CD4-positive, alpha-beta T cell (primary cell): ENCODE measurements at places on chromosomes 12 and 14. TPM values are rescaled to one million over a fixed set of nuclear protein-coding genes. Genes with fewer than 3 reads are reported as not detected.

- no peak for DNase-seq
Observed at GRCh38 chr14:98951031-98951430, 321.0 kb downstream of the BCL11B start.

- DNase-seq: no peak
Observed at GRCh38 chr12:38141861-38142260, 174.7 kb upstream of the ALG10B start.

DNA sequence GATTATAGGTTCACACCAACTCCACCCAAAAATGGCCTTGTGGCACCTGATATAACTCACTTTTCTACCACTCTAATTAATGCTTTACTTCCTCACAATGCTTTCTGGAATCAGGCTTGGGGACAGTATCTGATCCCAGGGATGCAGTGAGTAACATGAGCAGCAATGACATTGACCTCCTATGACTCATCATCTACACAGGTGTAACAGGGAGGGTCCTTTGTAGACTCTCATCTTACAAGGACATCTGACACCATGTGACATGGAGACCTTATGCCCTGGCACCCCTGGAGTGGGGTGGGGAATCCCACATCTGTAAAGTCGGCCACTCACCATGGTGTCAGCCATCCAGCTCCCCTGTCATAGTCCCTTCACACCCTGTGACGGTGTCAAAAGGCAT is 586.4 kb downstream of the MED13L start:
- DNase-seq: no peak

- DNase-seq: no peak
Observed at GRCh38 chr14:77007183-77007974, 21.1 kb downstream of the IRF2BPL start.

- DNase-seq: no peak
Observed at GRCh38 chr14:91352053-91352452, 65.6 kb downstream of the CCDC88C start.

- no peak for DNase-seq
Observed at GRCh38 chr12:120849765-120850164, 54.4 kb downstream of the SPPL3 start.

- peak; percentile 69 for DNase-seq
Observed at GRCh38 chr12:130868412-130868811, 3.5 kb upstream of the RAN start.

DNA sequence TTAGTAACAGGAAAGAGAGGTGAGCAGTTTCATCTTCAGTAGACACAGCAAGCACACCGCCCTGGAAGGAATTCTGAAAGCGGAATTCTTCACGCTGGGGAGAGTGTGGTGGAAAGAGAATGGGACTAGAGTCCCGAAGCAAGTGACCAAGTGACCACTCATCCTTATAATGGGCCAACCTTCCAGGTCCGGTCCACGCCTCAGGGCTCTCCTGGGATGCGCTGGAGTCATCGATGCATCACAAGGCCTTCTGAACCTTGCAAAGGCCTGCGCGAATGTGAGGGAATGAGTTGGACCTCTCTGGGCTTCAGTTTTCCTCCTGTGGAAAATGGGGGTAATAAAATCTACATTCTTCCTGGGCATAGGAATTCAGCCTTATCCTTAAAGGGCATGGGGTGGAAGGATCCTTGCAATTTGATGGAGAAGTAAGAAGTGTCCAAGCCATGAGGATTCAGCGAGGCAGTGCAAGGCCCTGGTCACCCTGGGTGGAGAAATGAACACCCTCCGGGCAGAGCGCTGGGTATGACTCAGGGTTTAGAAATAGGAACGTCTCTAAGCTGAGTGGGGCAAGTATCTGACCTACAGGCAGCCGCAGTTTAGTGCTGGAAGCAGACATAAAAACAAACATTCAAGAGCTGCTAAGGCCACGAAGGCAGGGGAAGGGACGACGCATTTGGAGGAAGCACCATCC is 97.7 kb downstream of the SETD3 start:
- no peak for DNase-seq

DNA sequence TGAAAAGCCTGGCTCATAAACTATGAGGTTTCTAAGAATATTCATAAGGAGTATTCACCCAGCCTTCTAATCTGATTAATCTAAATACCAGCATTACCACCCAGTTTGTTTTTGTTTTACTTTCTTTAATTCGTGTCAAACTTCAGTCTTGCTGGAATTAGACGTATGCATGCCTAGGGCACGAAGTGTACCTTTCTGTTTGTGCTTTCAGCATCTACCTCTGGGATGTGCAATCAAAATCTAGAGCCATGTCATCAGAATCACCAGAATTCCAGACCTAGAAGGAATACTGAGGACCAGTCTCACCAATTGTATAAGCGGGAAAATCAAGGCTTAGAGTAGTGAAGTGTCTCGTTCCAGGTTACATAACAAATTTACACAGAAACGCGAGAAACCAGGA is 57.3 kb downstream of the KITLG start:
- no peak for DNase-seq

DNA sequence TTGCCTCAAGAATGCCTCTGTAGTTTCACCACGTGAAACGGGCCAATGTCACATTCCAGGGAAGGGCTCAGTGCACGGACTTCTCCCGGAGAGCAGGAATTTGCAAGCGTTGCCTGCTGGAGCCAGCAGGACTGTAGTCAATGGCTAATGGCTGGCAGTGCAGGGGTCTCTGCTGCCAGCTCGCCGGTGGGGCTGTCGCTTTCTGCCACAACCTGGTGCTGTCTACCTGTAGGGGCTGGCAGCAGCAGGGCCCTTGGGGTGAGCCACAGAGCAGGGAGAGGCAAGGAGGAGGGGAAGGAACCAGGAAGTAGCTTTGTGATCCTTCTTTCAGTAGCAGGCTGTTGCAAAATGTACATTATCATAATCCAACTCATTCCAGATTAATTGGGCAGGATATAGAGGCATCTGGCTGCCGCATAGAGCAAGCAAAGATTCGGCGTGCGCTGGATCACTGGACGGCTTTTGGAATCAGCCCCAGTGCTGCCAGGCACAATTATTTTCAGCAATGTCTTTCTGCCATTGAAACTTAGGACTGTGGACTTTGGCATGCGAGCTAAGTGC is 114.1 kb downstream of the PAPOLA start:
- no peak for DNase-seq

- no peak for DNase-seq
Observed at GRCh38 chr14:69637503-69638031, 26.2 kb downstream of the SUSD6 start.

- no peak for DNase-seq
Observed at GRCh38 chr12:128974881-128975280, 121.6 kb downstream of the GLT1D1 start.

- DNase-seq: no peak
Observed at GRCh38 chr14:70643967-70644366, 2.3 kb downstream of the TTC9 start.

- DNase-seq: no peak
Observed at GRCh38 chr12:16184681-16185080, 92.8 kb downstream of the SLC15A5 start.

- DNase-seq: no peak
Observed at GRCh38 chr14:58702441-58703160, 64.8 kb downstream of the DACT1 start.

DNA sequence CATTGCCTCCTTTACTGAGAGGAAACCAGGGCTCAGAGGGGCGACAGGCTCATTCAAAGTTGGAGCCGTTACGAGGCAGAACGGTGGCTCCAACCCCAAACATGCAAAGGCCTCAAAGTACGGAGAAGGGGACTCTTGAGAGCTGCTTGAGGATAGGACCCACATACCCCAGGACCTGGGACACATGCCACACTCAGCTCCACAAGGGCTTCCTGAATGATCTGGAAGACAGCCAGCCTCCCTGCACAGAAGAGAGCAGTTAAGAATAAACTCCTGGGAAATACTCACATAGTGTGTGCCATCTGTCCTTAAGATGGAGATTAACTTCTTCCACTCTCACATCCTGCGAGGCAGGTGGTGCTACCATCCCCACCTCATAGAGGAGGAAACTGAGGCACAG is 26.6 kb upstream of the NXPH4 start:
- no peak for DNase-seq

GRCh38 chr12:6310771-6311610 is 509 bp downstream of the PLEKHG6 start:
- DNase-seq: no peak

GRCh38 chr14:103997391-103997790 is 55.1 kb upstream of the RD3L start:
- no peak for DNase-seq

DNA sequence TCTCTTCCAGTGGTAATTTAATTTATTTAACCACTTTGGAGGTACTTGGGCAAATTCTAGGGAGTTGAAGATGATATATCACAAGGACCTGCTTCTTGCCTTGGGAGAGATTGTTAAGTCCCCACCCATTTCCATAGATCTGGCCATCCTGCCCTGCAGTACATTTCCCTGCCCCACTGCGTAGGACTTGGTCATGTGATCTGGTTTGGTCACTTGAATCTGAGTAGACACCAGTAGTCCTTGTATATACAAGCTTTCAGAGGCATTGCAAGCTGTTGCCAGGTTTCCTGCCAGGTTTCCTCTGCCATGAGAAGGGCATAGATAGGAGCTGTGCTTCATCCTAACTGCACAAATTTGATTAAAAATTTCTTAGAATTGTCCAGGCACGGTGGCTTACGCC is 200.0 kb downstream of the ADAMTS20 start:
- DNase-seq: no peak

GRCh38 chr14:67492538-67492937 is 4.0 kb upstream of the TMEM229B start:
- no peak for DNase-seq

- DNase-seq: peak; percentile 82
Observed at GRCh38 chr12:69254046-69254445, 14.7 kb downstream of the CPSF6 start.

- no peak for DNase-seq
Observed at GRCh38 chr12:53332744-53333143, 3.4 kb downstream of the SP7 start.

DNA sequence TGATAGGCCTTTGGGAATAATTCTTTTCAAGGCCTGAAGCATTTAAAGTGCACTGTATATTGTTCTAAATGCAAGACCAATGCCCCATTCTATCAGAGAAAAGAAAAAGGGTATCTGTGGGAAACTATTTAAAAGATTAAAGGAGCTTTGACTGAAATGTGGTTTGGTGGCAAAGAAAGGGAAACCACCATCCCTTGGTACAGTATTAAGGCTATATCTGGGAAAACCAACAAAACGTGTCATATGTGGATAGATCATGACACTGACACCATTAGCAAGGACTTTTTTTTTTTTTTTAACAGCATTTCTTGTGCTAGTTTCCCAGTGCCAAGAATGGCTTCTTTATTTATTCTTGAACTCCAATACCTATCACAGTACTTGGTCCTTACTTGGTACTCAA is 890.7 kb downstream of the DIO2 start:
- no peak for DNase-seq

DNA sequence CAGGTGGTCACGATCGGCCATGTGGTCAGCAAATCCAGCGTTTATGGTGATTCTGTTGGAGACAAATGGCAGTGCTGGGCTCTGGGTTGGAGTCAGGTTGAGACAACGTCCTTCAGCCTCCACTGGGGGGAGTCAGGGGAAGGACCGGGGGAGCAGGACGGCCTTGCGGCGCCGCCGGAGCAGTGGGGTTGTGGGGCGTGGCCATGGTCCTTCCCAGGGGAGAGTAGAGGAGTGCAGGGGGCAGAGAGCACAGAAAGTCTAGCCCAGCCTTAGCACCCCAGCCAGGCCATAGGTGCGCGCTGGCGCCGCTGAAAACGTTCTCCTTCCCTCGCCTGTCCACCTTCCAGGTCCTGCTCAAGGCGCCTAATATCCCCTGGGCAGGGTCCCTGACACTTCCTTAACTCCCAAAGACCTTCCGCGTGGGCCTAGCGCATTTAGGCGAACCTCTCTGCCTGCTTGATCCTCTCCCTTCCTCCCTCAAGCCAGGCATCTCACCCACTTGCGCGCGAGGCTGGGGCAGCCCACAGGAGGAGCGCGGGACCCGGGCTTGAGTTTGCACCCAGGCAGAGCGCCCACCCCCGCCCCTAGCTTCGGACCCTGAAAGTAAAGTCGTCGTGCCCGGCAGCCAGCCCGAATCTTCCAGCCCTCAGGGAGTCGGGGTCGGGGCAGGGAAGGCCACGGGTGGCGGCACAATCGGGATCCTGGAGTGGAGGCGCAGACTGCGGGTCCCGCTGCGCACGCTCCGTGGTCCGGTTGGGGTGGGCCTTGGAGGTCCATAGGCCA is 3.1 kb upstream of the KIF26A start:
- DNase-seq: no peak

Gene TCP11L2
- 144 TPM for total RNA-seq

Gene NOC4L
- total RNA-seq: 21.8 TPM

Gene PLCZ1
- total RNA-seq: not detected

Gene BICDL1
- total RNA-seq: 143 TPM

Gene MYF5
- total RNA-seq: not detected

Gene RFX4
- not detected for total RNA-seq

Gene HCAR1
- total RNA-seq: 0.05 TPM
